ENCODE measurements at places on chromosomes 12 and 14. TPM values are rescaled to one million over a fixed set of nuclear protein-coding genes. Genes with fewer than 3 reads are reported as not detected.

GRCh38 chr12:54762390-54762789, 91.9 kb upstream of the MUCL1 start:
- no peaks in the 10 kb centered on the region for H3K36me3 ChIP-seq
- no peak overlapping the region for H3K4me3 ChIP-seq

- peak overlapping the region; percentile 70 for H3K4me3 ChIP-seq
- H3K27me3 ChIP-seq, result no peaks in the 10 kb centered on the region
- peaks cover 61% of the 10 kb centered on the region for H3K4me1 ChIP-seq
- no peak for DNase-seq
- H3K36me3 ChIP-seq, result peaks cover 44% of the 10 kb centered on the region
Observed at GRCh38 chr14:101825797-101826196, 64.3 kb downstream of the PPP2R5C start.

DNA sequence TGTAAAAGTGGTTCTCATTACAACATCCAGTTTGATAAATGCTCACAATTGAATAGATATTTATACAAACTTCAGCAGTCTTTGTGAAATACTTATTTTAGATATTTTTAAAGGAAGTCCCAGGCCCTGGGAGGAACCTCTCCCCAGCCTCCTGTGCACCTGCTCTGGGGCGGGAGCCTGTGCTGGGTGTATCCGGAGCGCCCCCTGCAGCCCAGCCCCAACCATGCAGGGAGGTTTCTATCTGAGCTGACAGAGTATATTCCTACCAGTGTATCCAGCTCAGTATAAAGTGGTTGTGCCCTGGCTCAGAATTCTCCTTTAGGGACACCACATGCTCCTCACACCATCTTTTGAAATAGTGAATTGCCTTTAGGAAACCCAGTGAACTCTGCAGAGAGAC, 851.8 kb downstream of the TMEM121 start:
- peaks cover 5% of the 10 kb centered on the region for H3K4me1 ChIP-seq
- H3K27me3 ChIP-seq, result peaks cover 17% of the 10 kb centered on the region
- no peaks in the 10 kb centered on the region for H3K36me3 ChIP-seq
- peak; percentile 11 for DNase-seq
- no peak overlapping the region for H3K27ac ChIP-seq
- no peak overlapping the region for H3K4me3 ChIP-seq

GRCh38 chr12:6233121-6233971, 33.1 kb downstream of the CD9 start:
- H3K4me3 ChIP-seq, result no peak overlapping the region
- H3K27ac ChIP-seq, result no peak overlapping the region
- H3K27me3 ChIP-seq, result no peaks in the 10 kb centered on the region
- peaks cover 20% of the 10 kb centered on the region for H3K4me1 ChIP-seq

DNA sequence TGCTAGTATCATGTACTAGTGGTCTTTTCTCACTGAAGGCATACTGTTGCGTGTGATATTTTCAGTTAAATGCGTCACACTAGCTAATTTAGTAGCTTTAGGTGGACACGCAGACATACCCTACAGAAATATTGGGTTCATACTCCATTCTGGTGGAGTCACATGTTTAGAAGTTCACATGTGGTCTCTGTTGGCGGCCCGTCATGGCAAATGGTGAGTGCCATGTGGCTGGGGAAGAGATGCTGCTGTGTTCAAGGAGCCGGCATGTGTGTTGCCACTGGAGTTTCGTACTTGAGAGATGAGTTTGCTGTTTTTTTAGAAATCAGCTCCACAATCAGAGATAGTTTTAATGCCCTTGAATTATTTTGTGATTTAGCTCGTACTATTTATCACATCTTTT, 454.6 kb downstream of the PCNX1 start:
- no peaks in the 10 kb centered on the region for H3K27me3 ChIP-seq
- H3K4me3 ChIP-seq, result no peak overlapping the region
- H3K36me3 ChIP-seq, result no peaks in the 10 kb centered on the region
- H3K27ac ChIP-seq, result no peak overlapping the region

DNA sequence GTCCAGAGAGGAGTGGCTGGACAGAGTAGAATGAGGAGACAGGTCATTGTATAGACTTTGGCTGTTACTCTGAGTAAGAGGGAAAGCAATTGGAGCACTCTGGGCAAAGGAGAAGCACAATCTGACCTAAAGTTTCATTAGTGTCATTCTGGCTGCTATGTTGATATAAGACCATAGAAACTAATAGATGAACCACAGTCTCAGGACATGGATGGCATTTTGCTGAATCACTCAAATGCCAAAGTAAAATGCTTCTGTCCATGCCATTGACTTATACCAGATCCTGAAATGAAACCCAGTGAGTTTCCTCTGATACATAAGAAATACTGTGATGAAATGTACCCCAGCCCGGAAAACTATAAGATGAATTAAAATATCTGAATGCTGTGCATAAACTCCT, 65.8 kb upstream of the COCH start:
- no peaks in the 10 kb centered on the region for H3K4me1 ChIP-seq
- H3K4me3 ChIP-seq, result no peak overlapping the region

DNA sequence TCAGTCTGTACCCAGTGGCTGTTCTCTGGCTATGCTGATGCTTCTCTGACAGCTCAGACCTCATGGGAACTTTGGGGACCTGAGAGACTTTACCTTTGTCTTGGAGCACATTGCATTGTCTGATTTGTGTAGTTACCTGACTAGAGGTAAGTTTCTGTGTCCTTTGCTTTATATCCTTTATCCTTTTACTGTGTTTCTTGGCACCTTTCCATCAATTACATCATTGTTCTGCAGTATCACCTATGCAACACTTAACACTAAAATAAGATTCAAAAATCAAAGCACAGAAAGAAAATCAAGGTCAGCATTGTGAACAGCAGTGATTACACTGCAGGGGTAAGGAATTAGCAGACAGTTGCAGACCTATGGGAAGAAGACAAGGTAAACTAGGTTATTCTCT, 43.8 kb downstream of the SLC35F4 start:
- H3K27ac ChIP-seq, result no peak overlapping the region
- no peak for DNase-seq
- H3K27me3 ChIP-seq, result no peaks in the 10 kb centered on the region
- no peak overlapping the region for H3K4me3 ChIP-seq
- H3K36me3 ChIP-seq, result no peaks in the 10 kb centered on the region

Gene CMAS
- total RNA-seq, result 22.2 TPM

Gene LARP4
- 36.7 TPM for total RNA-seq

Gene GPR137C
- total RNA-seq, result 0.13 TPM

Gene NR4A1
- 64.4 TPM for total RNA-seq

Gene ACSS3
- 0.41 TPM for total RNA-seq

Gene M6PR
- total RNA-seq, result 189 TPM

Gene ENTPD5
- total RNA-seq, result 14.6 TPM

Data from T-cell (primary cell).